ENCODE measurements at places on chromosomes 4 and X. TPM values are rescaled to one million over a fixed set of nuclear protein-coding genes. Genes with fewer than 3 reads are reported as not detected.

DNA sequence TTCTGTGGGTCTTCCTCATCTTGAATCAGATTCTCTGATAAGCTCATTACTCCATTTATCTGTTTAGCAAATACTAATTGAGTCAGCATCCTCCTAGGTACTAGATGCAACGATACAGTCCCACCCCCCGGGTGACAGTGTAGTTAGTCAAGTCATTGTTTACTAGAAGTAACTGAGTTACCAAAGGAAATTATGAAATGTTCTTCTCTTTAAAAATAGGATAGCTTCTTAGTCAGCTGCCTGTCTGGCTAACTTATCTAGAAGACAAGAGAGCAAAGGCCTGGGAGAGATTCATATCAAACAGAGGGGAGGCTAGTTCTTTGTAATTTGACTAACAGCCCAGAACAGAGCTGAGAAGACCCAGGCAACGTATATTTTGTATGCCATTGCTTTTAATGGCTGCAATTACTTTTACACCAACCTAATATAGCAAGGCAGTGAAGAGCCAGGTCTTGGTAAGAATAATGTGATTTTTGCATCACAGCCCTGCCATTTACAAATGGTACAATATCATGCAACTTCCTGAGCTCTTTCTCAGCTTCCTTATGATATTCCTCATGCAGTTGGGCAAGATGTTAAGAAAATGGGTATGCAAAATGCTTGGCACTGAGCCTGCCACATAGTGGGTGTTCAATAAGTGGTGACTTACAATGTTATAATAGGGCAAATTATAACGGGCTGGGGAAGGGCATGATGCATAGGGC lies 149.9 kb downstream of the CHIC2 start:
- peaks cover 49% of the 10 kb centered on the region for H3K27me3 ChIP-seq
- peaks cover 12% of the 10 kb centered on the region for H3K4me1 ChIP-seq
- H3K27ac ChIP-seq: no peak overlapping the region

OPN1LW gene
- total RNA-seq: not detected

DNA sequence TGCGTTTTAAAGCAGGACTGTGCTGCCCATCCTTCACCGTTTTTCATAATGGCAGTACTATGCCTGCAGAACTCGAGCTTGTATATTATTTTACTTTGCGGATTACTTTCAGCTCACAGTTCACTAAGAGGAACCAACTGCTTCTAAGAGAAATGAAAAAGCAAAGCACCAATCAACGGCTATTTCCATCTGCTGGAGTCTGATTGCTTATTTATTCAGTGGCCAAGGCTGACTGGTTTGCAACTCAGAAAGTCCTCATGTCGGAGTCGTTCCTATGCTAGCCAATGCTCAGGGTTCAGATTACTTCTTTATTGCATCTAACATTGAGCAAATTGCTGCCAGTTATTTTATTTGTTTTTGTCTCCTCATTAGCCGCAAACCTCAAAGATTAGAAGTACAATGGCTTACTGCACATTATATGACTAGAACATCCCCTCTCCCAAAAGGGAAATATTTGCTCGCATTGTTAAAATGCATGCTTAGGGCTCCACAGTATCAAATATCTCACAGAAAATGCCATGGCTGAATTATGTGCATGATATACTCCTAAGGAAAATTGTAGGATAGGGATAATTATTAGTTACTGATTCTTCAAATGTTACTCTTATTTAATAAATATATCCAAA lies 1628.2 kb upstream of the ADGRL3 start:
- H3K27ac ChIP-seq: no peak overlapping the region
- no peaks in the 10 kb centered on the region for H3K36me3 ChIP-seq
- H3K27me3 ChIP-seq: no peaks in the 10 kb centered on the region
- no peak overlapping the region for H3K4me3 ChIP-seq
- no peaks in the 10 kb centered on the region for H3K4me1 ChIP-seq
- no peak for DNase-seq

WNK3 gene
- 1.4 TPM for total RNA-seq

ABCG2 gene
- total RNA-seq: 0.28 TPM

Measured in activated T-cell treated with anti-CD3 and anti-CD28 coated beads, Interleukin-2, amount 50 U/mL, for 72 hours (primary cell).